Heart right ventricle (tissue), 16 donors: ENCODE measurements at places on chromosomes 2 and 18. TPM values are rescaled to one million over a fixed set of nuclear protein-coding genes. Genes with fewer than 3 reads are reported as not detected.

DNA sequence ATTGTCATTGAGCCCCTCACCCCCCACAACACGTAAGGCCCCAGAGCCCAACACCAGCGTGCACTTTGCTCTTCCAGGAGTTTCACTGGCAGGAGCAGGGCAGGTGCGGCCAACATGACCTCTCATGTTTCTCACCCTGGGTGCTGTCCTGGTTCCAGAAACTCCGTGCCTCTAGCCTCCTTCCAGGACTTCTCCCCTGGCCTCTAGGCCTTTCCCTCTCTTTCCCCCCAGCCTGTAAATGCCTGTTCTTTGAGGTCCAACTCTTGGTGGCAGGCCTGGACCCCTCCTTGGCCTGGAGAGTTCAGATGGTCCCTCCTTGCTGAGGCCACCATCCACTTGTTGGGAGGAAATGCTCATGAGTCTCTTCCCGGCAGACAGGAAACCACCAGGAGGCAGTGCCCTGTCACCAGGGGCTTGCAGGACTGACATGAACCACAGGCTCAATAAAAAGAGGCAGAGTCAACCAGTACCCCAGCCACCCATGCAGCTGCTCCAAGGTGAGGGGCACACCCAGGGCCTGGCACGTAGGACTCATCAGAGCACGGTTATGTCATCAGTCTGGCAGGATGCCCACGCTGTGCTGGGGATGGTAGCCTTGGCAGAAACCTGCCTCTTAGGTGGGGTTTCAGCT lies 1.5 kb downstream of the MALL start:
- DNase-seq, result peak; percentile 30

GRCh38 chr2:222120933-222121332 lies 177.9 kb downstream of the PAX3 start:
- DNase-seq, result no peak

- DNase-seq, result no peak
Measured at GRCh38 chr2:120287183-120288015, 34.7 kb downstream of the RALB start.

GRCh38 chr2:122263746-122264145 lies 508.3 kb downstream of the TSN start:
- no peak for DNase-seq

DNA sequence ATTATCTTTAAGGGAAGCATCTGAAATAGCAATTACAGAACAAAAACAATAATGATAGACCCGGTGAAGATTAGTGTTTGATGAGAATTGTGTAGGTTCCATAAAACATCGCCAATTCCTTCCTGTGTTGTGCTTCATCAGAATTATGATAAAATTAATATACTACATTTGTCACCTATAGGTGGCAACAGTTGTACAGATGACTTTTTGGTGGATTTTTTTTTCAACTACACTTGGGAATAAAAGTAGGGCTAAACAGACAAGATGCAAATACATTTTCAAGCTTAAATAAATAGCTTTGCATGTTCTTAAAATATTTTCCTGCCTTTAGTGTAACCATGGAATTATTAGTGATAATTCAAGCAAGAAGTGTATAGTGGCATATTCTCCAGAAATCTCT lies 7.0 kb upstream of the LYPD1 start:
- DNase-seq, result no peak

DNA sequence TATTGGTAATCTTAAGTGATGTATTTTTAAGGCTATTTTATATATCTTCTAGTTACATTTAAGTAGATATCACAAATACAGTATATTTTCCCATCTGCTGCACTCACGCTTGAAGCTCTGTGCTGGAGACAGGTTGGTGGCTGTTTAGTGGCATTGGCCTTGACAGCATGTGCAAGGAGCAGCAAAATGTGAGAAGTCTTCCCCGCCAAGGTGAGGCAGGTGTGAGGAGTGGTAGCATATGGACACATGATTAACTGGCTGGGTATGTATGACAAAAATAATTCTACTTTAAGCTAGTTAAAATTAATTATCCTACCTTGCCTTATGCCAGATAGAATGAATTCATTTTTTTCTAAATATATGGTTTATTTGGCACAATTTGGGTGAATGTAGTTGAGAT lies 117.2 kb downstream of the CCDC102B start:
- no peak for DNase-seq

DNA sequence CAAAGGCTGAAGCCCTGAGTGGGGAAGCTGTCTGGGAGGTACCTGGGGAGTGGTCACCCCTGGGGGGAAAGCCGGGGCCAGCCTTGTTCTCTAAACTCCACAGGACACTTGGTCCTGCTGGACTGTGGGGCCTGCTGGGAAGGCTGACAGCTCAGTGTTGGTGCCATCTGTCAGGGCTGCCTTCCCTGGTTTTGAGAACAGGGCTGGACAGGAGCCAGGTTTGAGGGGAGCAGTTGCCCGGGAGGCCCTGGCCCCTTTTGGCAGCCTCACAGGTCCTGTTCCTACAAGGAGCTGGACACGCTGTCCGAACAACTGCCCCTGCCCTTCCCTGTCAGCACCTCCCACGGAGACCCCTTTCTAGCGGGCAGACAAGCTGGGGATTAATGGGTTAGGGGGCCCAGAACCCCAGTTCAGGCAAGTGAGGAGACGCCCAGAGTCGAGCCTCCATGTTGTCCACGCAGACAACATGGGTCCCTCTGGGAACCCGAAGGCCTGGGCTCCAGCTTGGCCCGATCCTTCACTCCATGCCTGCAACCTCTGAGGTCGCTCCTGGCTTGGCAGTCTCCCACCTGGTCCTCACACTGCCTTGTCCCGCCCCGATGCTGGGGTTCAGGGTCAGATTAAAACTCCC lies 40.8 kb downstream of the ATOH8 start:
- no peak for DNase-seq

DNA sequence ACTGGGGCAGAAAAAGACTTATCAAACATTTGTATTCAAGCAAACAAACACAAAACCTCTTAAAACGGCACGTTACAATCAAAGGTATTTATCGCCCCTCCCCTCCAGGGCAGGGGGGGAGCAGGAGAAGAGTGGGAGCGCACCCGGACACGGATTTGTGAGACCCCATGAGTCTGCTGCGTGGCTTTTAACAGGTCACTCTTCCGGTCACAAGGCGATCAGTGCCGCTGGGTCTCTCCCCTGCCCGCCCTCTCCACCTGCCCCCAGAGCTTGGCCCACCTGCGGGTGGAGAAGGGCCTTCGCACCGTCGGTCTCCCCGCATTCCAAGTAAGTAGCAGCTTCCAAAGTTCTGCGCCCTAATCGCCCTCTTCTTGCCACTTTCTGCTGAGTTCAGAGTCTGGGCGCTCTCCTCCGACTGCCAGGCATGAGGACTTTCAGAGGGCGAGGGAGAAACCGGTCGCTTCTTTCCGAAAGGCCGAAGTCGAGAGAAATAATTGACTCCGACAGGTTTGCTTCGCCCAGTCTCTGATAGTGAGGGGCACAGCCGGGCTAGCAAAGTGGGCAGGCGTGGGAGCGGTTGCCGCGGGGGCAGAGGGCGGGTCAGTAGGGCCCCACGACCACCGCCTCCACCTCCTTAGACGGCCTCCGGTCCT lies 800 bp downstream of the RPRM start:
- peak; percentile 6 for DNase-seq

DNA sequence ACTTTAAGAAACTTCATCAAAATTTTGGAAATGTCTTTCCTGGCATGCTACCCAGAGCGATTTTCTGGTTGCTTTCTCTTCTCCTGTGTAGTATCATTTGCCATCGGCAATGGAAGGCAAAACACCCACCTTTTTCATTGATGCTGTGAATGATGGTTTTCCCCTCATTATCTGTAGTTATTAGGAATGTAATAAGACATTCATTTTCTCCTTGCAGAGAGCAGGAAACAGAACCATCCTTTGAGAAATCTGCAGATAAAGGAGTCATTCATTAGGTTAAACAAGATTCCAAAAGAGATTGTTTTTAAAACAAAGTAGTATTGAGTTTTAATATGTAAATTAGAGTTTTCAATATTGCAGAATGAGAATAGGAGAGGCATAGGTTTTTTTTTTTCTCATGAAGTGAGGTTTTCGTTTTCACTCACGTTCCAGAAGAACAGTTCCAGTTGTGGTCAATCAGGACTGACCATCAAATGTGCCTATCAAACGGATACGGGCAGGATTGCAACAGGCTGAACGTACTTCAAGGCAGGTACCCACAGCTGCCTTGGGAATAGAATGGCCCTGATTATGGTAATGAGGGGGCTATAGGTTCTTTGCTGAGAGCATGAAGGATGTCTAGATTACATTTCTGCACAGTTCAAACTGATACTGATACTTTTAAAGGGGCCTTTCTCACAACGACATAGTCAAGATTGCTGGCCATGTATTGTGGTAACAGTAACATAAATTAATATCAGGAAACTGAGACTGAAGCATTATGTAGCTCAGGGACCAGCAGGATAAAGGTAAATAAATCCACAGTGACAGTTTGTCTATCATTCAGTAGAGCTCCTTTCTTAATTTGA lies 49.8 kb upstream of the PLA2R1 start:
- DNase-seq, result no peak

- DNase-seq, result no peak
Measured at GRCh38 chr2:144084114-144084661, 435.7 kb downstream of the ZEB2 start.

DNA sequence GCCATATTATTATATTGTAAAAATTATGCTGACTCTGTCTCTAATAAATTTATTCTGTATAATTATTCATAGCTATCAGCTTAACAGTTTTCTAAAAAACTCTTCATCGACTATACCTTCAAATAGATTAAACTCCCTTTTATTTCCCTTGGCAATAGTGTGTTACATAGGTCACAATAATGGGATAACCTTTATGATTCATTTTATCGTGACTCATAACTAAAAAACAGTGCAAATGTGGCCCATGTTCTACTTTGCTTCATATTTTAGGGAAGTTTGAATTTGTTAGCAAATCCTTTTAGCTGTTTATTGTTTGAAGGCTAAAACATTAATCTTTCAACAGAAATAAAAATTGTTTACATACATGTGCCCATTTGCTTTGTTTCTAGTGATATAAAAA lies 783.2 kb upstream of the CDH2 start:
- DNase-seq, result no peak

DNA sequence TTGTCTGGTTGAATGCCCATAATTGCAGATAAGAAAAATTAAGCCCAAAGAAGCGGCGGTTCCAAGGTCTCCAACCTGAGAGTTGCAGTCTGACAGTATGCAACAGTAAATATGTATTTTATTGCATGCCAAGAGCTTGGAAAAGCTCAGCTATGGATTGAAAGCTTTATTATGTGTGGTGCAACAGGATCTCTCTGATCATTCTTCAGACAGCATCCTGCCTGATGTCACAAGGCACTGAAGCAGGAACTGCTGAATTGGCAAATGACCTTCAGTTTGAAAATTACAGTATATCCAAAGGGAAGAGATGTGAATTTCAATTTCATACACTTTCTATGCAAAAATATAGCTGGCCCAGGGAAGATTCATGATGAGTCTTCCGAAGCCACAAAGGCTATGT lies 42.5 kb downstream of the DOCK10 start:
- DNase-seq, result no peak

GRCh38 chr2:176533505-176534193 lies 264.4 kb downstream of the MTX2 start:
- DNase-seq, result no peak

GRCh38 chr18:10440884-10441283 lies 13.6 kb upstream of the APCDD1 start:
- no peak for DNase-seq

GRCh38 chr2:95034221-95034620 lies 8.7 kb downstream of the MAL start:
- no peak for DNase-seq

GRCh38 chr2:20976527-20976926 lies 67.3 kb downstream of the APOB start:
- no peak for DNase-seq

GRCh38 chr2:166269322-166269721 lies 106.4 kb downstream of the SCN9A start:
- DNase-seq, result no peak

DNA sequence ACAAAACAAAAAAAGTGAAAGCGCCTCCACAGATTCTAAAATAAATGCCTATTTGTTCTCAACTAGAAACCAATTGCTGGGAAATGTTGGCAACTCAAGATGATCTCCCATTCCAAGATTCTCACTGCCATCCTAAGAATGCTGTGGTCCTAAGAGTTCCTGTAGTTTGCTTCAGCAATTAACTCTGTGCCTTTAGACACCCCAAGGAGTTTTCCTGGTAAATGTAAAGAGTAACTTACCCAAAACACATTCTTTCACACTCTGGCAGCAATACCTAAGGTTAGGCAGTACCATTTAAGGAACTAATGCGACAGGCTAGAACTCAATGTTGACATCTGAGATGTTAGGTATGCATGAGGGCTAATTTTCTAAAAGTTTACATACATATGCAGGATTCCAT lies 58.8 kb upstream of the TANK start:
- no peak for DNase-seq

GRCh38 chr2:143686585-143687164 lies 557.5 kb downstream of the ARHGAP15 start:
- no peak for DNase-seq

EVX2 gene
- not detected for total RNA-seq
